ENCODE measurements at places on chromosomes 16 and 17.

GRCh38 chr16:57042157-57043111 lies 49.9 kb upstream of the CPNE2 start:
- no peak for DNase-seq

GRCh38 chr17:1931844-1932579 lies 93.1 kb downstream of the RTN4RL1 start:
- no peak for DNase-seq

- no peak for DNase-seq
Measured at GRCh38 chr16:1642148-1642547, 30.0 kb downstream of the CRAMP1 start.

DNA sequence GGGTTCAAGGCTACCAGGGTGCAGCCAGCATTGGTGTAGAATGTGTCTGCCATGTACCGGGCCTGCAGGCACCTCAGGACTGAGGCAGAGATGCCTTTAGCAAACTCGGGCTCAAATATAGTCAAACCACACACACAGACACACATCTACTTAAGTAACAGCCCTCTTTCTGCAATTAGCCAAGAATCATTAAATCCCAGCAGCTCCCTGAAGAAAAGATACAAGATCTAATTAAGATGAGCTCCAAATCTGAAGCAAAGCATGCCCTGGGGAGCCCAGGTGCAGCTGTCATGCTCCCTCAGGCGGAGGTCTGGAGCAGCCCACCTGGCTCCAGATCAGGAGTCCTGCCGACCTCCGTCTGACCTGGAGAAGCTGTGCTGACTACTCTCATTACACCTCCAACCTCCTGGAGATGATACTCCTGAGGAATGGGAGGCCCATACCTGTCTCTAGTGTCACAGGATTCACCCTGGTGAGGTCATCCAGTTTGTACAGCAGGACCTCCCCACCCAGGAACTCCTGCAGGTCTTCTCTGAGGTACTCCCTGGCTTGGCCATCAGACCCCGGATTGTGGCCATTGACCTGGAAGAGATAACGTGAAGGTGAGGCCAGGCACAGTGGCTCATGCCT lies 6.9 kb downstream of the MYO19 start:
- DNase-seq = no peak

GRCh38 chr17:2835780-2836179 lies 39.5 kb downstream of the RAP1GAP2 start:
- no peak for DNase-seq

GRCh38 chr16:69466547-69466946 lies 42.1 kb downstream of the CYB5B start:
- DNase-seq = no peak

- no peak for DNase-seq
Measured at GRCh38 chr17:68347380-68347779, 56.1 kb downstream of the ARSG start.

- no peak for DNase-seq
Measured at GRCh38 chr17:62706598-62707424, 79.3 kb downstream of the MRC2 start.

- DNase-seq = no peak
Measured at GRCh38 chr16:85172455-85173145, 60.3 kb upstream of the CIBAR2 start.

DNA sequence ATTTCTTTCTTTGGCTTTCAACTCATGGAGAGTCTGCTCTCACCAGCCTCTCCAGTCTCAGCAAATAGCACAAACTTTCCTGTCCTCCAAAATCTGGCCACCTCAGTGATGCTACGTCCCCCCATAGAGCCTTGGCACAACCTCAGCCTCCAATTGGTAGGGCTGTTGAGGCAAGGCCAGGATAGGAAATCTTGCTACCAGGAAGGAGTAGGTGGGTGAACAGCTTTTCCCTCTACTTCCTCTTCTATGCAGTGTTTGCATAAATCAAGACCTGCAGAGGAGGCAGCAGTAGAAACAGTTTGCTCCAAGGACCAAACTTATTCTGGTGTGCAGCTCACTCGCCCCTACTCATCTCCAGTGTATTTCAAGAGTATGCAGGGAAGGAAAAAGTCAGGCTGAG lies 701 bp upstream of the DPEP2 start:
- no peak for DNase-seq
